Tibial nerve (tissue), 4 donors: ENCODE measurements at places on chromosomes 2 and 18. TPM values are rescaled to one million over a fixed set of nuclear protein-coding genes. Genes with fewer than 3 reads are reported as not detected.

IKZF2 gene
- 17.3 TPM for total RNA-seq

DTYMK gene
- 20.6 TPM for total RNA-seq

LYPD6 gene
- total RNA-seq: 7.1 TPM

TUBA4B gene
- not detected for total RNA-seq

CGREF1 gene
- total RNA-seq: 9.8 TPM

ZNF804A gene
- total RNA-seq: not detected

POTEC gene
- not detected for total RNA-seq

TUBA4A gene
- total RNA-seq: 24.6 TPM

- no peak for DNase-seq
- no peaks in the 10 kb centered on the region for H3K36me3 ChIP-seq
- no peaks in the 10 kb centered on the region for H3K27me3 ChIP-seq
- H3K4me1 ChIP-seq: no peaks in the 10 kb centered on the region
- H3K4me3 ChIP-seq: no peak overlapping the region
- H3K27ac ChIP-seq: no peak overlapping the region
Measured at GRCh38 chr2:161571051-161571429, 53.2 kb upstream of the SLC4A10 start.

DNA sequence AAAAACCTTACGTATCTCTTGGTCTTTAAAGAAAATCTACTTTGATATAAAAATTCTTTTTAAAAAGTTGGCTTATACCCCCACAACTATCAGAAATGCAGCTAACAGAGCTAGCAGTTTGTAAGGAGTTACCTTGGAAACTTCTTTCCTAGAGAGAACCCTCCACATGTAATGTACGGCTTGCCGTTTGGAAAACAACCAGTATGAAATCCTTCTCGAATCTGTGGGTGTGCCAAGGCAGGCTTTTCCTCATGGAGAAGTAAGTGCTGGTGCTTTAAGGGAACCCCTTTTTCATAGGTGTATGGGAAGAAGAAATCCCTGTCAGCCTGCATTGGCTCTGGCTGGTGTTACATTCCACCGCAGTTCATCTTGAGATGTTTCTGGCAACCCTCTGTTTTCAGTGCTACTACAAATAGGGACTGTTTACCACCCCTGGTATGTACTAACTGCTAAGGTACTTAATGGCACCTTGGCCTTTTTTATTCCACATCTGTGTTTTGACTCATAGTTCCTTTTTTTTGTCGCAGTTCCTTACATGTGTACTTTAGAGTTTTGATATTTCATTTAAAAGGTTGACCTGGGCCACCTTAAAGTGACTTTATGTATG, 248.4 kb downstream of the FHOD3 start:
- H3K4me1 ChIP-seq: no peaks in the 10 kb centered on the region
- no peak overlapping the region for H3K4me3 ChIP-seq
- no peak for DNase-seq
- H3K27me3 ChIP-seq: no peaks in the 10 kb centered on the region

- no peak overlapping the region for H3K27ac ChIP-seq
- no peaks in the 10 kb centered on the region for H3K36me3 ChIP-seq
- no peak for DNase-seq
- peaks cover 57% of the 10 kb centered on the region for H3K27me3 ChIP-seq
Measured at GRCh38 chr2:26559556-26559955, 81.6 kb downstream of the CIB4 start.

DNA sequence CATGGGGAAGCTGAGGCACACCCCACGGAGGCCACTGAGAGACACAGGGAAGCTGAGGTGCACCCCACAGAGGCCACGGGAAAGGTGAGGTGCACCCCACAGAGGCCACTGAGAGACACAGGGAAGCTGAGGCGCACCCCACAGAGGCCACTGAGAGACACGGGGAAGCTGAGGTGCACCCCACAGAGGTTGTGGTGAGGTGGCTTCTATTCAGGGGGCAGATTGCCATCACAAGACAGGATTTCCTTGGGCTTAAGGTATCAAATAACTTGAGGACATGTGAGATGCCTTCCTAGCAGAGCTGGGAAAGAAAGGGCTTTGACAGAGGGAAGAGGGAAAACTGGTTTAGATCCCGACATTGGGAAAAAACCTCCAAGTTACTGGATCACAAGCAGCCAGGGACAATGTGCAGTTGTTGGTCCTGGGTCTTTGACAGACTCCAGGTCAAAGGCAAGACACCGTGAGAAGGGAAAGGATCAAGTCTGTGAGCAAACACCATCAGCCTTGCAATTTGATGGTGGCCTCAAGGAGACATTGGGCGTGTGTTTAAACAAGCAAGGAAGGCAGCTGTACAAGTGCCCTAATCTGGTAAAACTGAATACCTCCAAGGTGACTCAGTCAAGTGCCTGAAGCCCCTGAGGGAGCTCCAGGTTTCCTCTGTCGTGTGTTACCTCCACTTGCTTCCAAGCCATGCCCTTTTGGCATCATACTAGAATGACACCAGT, 133.2 kb upstream of the EPAS1 start:
- DNase-seq: no peak
- peak overlapping the region; percentile 57 for H3K27ac ChIP-seq
- no peaks in the 10 kb centered on the region for H3K36me3 ChIP-seq
- no peak overlapping the region for H3K4me3 ChIP-seq
- H3K4me1 ChIP-seq: peaks cover 45% of the 10 kb centered on the region
- H3K27me3 ChIP-seq: no peaks in the 10 kb centered on the region

DNA sequence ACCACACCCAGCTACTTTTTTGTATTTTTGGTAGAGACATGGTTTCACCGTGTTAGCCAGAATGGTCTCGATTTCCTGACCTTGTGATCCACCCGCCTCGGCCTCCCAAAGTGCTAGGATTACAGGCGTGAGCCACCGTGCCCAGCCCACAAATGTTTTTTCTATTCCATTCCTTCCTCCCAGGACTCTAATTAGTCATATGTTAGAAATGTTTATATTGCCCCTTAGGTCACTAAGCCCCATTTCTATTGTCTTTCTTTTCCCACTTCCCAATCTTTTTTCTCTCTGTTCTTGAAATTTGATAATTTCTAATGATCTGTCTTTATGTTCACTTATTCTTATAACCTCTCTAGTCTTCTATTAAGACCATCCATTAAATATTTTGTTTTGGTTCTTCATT, 31.3 kb upstream of the CDCA7 start:
- no peak overlapping the region for H3K27ac ChIP-seq
- H3K36me3 ChIP-seq: no peaks in the 10 kb centered on the region
- DNase-seq: no peak
- H3K4me1 ChIP-seq: no peaks in the 10 kb centered on the region
- no peak overlapping the region for H3K4me3 ChIP-seq

DNA sequence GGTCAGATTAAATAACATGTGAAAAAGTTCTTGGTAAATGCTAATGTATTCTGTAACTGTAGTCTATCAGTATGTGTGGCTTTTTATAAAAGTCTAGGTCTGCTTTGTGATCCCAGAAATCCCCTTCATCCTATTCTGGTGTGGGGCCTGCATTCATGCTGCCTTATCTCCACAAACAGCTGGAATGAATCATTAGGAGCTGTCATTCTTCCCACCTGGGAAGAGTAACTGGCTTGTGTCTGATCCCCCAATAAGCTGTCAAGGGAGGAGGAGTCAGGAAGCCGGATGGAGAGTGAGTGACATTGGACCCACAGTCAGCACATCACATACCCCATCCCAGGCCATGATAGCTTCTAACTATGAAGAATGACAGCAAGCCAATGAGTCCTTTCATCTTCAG, 81.1 kb upstream of the EPHA4 start:
- H3K27ac ChIP-seq: no peak overlapping the region
- H3K4me3 ChIP-seq: no peak overlapping the region
- no peak for DNase-seq
- H3K36me3 ChIP-seq: no peaks in the 10 kb centered on the region
- H3K4me1 ChIP-seq: no peaks in the 10 kb centered on the region

- DNase-seq: no peak
- H3K27ac ChIP-seq: no peak overlapping the region
- no peaks in the 10 kb centered on the region for H3K4me1 ChIP-seq
- no peak overlapping the region for H3K4me3 ChIP-seq
Measured at GRCh38 chr18:69648486-69648885, 247.8 kb downstream of the DOK6 start.

- no peak overlapping the region for H3K27ac ChIP-seq
- H3K36me3 ChIP-seq: no peaks in the 10 kb centered on the region
- no peak overlapping the region for H3K4me3 ChIP-seq
- DNase-seq: no peak
- no peaks in the 10 kb centered on the region for H3K4me1 ChIP-seq
- no peaks in the 10 kb centered on the region for H3K27me3 ChIP-seq
Measured at GRCh38 chr2:54757500-54757899, 34.0 kb downstream of the EML6 start.

DNA sequence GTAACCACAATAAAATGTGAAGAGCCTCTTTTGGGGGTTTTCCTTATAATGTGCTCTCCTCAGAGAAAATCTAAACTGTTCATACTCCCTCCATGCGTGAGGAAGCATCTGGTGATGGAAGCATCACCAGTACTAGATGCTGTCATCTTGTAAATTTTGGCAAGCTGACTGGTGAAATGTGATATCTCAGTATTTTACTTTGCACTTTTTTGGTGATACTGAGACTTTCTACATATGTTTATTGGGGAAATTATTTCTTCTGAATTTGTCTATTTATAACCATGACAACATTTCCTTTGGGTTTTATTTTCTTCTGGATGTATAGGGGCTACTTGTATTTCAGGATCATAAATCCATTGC, 95.9 kb upstream of the DLGAP1 start:
- H3K27ac ChIP-seq: no peak overlapping the region
- H3K4me3 ChIP-seq: no peak overlapping the region
- no peak for DNase-seq
- H3K4me1 ChIP-seq: no peaks in the 10 kb centered on the region
- H3K27me3 ChIP-seq: no peaks in the 10 kb centered on the region

DNA sequence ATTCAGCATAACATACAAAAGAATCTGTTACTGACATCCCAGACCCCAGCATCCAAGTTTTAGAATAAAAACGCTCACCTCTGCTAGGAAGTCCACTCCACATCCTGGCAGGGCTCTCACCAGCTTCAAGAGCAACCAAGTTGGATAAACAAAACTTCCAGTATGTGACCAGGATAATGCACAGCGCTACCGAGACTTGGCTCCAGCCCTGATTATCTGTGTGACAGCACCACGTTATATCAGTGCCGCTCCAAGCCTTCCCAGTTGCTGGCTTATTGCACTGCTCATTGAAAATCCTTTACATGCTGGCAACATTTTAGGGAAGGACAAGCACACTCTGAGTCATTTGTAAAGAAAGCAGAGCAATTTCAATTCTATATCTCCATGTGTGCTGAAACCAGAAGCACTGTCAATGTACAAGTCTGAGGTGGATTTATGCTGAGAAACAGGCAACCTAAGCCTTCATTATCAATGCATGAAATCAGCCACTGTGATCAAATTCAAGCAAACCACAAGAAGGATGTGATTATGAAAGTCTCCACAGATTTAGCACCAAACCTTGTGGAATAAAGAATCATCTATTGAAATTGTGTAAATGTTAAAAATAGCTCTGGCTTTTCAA, 115.7 kb downstream of the ZNF385B start:
- peaks cover 28% of the 10 kb centered on the region for H3K4me1 ChIP-seq
- no peaks in the 10 kb centered on the region for H3K27me3 ChIP-seq
- no peak overlapping the region for H3K27ac ChIP-seq
- no peaks in the 10 kb centered on the region for H3K36me3 ChIP-seq
- no peak for DNase-seq
- no peak overlapping the region for H3K4me3 ChIP-seq

DNA sequence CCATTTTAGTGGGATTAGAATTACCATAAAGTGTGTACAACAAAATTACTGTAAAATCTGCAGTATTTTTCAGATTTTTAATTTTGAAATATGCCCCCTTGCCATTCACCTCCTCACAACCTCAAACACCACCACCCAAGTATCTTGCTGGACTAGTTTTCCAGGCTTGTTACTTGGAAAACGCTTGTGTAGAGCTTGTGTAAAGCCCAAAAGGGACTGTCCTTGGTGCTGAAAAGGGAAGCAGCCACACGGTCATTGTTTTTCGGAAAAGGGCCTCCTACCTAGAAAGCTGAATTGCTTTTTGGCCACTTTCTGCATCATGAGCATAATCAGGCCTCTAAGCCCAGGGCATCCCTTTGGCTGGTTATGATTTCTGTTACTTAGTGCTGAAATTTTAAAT, 563.4 kb downstream of the LRRTM4 start:
- H3K4me1 ChIP-seq: no peaks in the 10 kb centered on the region
- no peaks in the 10 kb centered on the region for H3K36me3 ChIP-seq
- DNase-seq: no peak
- no peaks in the 10 kb centered on the region for H3K27me3 ChIP-seq
- no peak overlapping the region for H3K27ac ChIP-seq

GRCh38 chr2:135238651-135239050, 186.6 kb downstream of the RAB3GAP1 start:
- no peaks in the 10 kb centered on the region for H3K27me3 ChIP-seq
- H3K27ac ChIP-seq: no peak overlapping the region
- H3K36me3 ChIP-seq: no peaks in the 10 kb centered on the region
- H3K4me1 ChIP-seq: no peaks in the 10 kb centered on the region
- no peak for DNase-seq
- H3K4me3 ChIP-seq: no peak overlapping the region

DNA sequence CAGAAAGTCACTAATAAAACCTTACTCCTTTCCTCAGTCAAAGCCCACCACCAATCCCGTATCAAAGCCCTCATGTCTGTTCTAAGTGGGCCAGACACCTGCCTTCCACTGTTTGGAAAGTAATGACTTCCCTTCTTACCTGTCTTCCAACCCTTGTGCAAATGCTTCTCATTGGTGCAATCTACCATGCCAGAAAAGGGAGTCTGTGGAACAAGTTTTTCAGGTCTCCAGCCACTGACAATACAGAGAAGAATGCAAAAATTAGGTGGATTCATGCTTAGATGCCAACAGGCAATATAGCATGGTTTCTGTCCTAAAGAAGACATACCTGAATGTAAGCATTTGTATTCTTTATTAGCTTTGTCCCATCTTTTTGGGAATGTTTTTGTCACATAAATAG, 1140.6 kb upstream of the LRRTM1 start:
- no peak overlapping the region for H3K27ac ChIP-seq
- no peaks in the 10 kb centered on the region for H3K27me3 ChIP-seq
- H3K4me1 ChIP-seq: no peaks in the 10 kb centered on the region
- no peak overlapping the region for H3K4me3 ChIP-seq

- H3K4me3 ChIP-seq: no peak overlapping the region
- H3K36me3 ChIP-seq: no peaks in the 10 kb centered on the region
- H3K27me3 ChIP-seq: no peaks in the 10 kb centered on the region
Measured at GRCh38 chr2:43345391-43345813, 119.0 kb upstream of the ZFP36L2 start.

DNA sequence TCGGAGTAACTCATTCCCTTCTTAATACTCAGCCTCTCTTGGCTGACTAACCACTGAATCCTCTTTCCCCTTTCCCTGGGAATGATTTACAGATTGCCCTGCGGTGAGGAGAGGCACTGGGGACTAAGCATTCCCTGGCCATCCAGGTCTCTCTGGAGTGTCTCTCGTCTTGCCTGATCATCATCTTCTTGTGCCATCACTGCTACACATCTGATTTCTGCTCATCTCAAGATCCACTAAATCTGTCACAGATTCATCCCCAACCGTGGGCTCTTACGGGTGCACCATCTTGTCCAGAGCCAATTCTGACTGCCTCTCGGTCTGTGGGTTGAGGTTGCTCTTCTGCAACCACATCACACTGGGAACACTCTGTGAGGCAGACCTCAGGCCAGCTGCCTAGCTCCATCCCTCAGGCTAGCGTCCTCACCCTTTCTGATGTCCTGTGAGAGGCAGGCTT, 12.0 kb downstream of the SFTPB start:
- H3K27ac ChIP-seq: no peak overlapping the region
- no peaks in the 10 kb centered on the region for H3K27me3 ChIP-seq
- H3K4me1 ChIP-seq: no peaks in the 10 kb centered on the region
- DNase-seq: no peak
- H3K4me3 ChIP-seq: no peak overlapping the region
